ENCODE measurements at places on chromosomes 12 and 14.

DNA sequence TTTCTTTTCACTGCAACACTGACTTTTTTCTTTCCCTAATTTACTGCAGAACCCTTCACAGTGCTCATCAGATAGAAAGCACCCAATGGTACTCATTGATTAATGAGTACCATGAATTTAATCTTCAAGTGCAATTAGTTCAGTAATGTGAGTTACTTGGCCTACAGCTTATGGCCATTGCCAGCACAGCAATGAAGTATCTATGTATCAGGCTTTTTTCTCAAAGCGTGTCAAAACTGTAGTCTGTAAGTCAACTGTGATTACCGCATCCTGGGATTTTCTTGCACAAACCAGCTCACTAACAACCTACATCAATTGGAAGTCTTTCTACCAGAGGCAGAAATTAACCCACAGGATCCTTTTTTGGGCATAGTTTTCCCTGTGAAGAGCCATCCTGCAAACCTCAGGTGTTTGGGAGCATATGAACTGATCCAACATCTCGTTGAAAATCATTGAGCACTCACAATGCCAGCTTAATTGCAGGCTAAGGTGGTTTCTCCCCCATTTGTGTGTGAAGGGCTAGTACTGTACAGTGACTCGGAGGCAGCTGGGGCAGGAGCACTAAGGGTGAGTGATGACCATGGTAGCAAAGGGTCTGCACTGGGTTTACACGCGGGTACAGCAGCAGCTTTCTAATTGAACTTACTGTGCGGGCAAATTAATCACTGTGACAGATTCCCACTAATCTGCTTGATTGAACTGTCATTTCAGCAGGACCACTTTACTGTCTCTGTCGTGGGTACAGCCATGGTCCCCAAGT lies 619.3 kb downstream of the SNAPC1 start:
- no peak for DNase-seq

GRCh38 chr12:68632486-68632885 lies 21.8 kb downstream of the RAP1B start:
- no peak for DNase-seq

- DNase-seq = no peak
Measured at GRCh38 chr14:102362084-102362483, 606 bp downstream of the CINP start.

GRCh38 chr14:47715330-47715729 lies 39.9 kb upstream of the MDGA2 start:
- DNase-seq = no peak

GRCh38 chr14:34039428-34040047 lies 88.7 kb upstream of the EGLN3 start:
- no peak for DNase-seq

DNA sequence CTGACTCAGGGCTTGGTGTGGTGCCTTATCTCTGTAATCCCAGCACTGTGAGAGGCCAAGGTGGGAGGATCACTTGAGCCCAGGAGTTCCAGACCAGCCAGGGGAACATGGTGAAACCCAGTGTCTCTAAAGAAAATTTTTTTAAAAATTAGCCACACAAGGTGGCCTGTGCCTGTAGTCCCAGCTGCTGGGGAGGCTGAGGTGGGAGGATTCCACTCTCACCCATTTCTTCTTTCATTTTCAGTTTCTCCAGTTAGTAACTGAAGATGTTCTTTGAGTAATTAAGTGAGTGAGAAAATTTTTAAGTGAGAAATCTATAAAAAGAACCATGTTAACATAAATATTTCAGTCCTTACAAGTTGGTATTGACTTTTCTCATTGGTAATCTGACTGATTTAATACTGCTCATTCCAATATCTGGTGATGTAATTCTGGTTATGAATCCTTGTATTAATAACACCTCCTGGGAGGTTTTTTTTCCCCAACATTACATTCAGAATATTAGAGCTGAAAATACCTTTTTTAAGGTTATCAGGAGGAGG lies 6.1 kb downstream of the METTL3 start:
- DNase-seq = no peak

- no peak for DNase-seq
Measured at GRCh38 chr12:46492471-46493085, 120.0 kb upstream of the SLC38A2 start.

Measured in right renal pelvis (tissue), 4 donors.